ENCODE measurements at places on chromosomes 3 and 15.

- DNase-seq, result no peak
These were observed 56.6 kb downstream of the RLBP1 start for GRCh38 chr15:89164712-89165211.

DNA sequence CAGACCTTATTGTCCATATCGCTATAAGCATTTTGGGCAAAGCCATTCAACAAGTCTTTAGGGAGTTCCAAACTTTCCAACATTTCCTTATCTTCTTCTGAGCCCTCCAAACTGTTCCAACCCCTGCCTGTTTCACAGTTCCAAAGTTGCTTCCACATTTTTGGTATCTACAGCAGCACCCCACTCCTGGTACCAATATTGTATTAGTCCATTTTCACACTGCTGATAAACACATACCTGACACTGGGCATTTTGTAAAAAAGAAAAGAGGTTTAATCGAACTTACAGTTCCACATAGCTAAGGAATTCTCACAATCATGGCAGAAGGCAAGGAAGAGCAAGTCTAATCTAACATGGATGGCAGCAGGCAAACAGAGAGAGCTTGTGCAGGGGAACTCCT, 834.1 kb upstream of the GBE1 start:
- DNase-seq, result no peak

- DNase-seq, result no peak
These were observed 85.0 kb downstream of the FBN1 start for GRCh38 chr15:48560321-48561051.

GRCh38 chr15:60442763-60443162, 36.2 kb downstream of the ICE2 start:
- no peak for DNase-seq

DNA sequence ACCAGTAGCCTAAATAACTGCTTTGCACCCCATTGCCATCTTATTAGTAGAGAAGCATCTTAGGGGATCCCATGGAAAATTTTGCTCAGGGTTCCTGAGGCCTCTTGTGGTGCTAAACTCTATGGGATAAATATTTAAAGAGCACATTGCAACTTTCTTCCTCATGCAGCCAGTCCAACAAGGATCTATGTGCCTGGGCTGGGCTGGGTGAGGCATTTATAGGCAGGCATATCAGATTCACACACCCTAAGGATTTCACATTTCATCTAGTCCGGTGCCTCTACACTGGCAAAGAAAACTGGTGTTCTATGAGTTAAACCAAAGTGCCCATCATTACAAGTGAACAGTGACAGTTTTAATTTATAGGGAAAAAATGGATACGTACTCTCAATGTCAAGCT, 512.3 kb downstream of the EDEM1 start:
- no peak for DNase-seq
